Left colon (tissue), 2 donors: ENCODE measurements at places on chromosomes 2 and 18. TPM values are rescaled to one million over a fixed set of nuclear protein-coding genes. Genes with fewer than 3 reads are reported as not detected.

Gene CROCC2
- total RNA-seq: not detected

Gene PCARE
- total RNA-seq: not detected

Gene AOX1
- 5.7 TPM for total RNA-seq

GRCh38 chr2:233108611-233109490 is 48.7 kb downstream of the INPP5D start:
- no peak for DNase-seq

- DNase-seq: no peak
Observed at GRCh38 chr2:85171916-85172315, 38.7 kb downstream of the TCF7L1 start.

DNA sequence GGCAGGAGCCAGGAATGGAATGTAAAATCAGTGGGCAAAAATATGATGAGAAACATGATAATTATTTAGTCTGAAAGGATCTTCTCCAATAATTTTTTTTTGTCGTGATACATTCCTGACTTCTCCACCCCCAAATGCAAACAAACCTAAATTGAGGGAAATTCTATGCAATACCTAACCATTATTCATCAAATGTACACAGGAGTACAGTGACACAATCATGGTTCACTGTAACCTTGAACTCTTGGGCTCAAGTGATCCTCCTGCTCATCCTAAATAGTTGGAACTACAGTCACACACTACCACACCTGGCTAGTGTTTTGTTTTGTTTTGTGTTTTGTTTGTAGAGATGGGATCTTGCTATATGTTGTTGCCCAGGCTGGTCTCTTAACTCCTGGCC is 46.5 kb downstream of the RAB10 start:
- no peak for DNase-seq

GRCh38 chr2:218291318-218292047 is 820 bp downstream of the TMBIM1 start:
- DNase-seq: peak; percentile 47

DNA sequence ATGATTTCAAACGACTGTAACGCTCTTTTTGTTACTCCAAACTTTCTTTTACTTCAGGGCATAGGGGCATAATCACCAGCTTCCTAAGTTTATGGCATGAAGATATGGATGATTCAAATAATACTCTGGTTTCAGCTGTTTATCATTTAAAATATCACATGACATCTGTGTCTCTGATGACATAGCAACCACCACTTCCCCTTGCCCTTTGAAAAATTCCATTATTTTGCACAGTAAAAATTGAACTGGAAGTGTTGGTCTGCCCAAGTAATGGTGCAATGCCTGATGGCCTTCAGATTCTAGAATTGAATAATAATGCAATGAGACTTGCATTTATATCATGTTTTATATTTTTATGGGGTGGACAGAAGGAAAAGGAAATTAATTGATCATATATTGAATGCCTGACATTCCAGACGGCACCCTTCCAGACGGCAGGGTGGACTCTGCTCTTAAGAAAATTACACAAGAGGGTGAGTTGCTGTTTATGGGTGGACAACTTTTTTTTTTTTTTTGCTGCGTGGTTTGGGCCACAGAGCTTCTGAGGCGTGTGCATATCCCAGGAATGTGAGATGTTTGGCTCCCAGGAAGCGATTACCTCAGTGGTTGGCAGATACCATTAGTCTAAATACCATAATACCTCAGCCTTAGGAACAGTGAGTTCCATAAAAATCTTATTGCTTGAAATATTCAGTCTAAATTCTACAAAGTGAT is 101.7 kb upstream of the ZNF521 start:
- no peak for DNase-seq
